Foreskin fibroblast (primary cell): ENCODE measurements at places on chromosomes 5 and 9.

GRCh38 chr5:116553366-116553765, 21.3 kb downstream of the SEMA6A start:
- no peak for DNase-seq

DNA sequence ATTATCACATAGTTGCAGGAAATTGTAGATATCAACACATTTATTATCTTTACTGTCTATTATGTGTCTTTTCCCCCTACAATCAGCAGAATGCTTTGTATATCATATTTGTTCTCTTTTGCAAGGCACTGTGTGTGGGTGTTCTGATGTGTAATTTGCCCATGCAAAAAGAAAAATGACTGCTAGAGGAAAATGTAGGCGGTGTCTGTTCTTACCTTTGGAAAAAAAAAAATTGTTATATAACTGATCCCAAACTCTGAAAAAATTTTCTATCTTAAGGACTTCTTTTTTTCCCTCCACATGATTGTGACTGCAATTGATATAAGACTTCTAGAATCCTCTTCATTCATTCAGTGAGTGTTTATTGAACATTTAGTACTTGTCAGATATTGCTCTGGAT, 24.5 kb downstream of the MRPS30 start:
- no peak for DNase-seq

DNA sequence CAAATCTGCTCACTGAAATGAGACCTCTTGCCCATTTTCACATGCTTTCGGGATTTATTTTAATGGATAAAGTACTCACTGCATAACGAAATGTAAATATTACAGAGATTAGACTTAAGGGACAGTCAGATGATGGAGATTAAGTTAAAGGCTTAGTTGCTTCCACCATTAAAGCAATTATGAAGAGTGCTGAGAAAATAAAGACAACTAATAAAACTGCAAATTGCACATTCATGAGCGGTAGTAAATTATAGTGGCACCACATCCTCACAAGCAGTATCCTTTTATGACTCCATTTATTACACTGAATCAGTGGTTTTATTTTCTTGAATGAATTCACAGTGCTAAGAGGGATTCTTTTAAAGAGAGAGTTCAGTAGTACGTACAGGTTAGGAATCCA, 76.2 kb upstream of the TMED7 start:
- DNase-seq, result no peak

GRCh38 chr5:149658299-149658698, 71.8 kb upstream of the PPARGC1B start:
- no peak for DNase-seq

GRCh38 chr9:38059233-38059936, 9.6 kb downstream of the SHB start:
- no peak for DNase-seq

- DNase-seq, result no peak
Measured at GRCh38 chr9:131097948-131098278, 1.6 kb downstream of the AIF1L start.

DNA sequence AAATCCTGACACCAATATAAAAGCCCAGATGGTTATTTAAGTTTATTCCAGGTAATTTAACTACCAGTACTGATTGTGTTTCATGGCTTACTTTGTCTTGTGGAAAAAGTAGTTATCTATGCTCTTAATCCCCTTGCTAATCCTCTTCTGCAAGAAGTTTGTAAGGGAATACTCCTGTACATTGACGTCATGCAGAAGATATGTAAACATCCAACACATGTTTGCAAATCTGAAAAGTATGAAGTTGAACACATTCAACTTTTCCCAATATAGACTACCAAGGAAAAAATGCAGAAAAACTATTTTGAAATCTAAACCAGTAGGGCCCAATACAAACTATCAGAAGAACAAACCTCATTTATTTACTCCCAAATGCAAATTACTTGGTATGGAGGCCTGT, 56.3 kb upstream of the ELL2 start:
- DNase-seq, result peak; percentile 77

DNA sequence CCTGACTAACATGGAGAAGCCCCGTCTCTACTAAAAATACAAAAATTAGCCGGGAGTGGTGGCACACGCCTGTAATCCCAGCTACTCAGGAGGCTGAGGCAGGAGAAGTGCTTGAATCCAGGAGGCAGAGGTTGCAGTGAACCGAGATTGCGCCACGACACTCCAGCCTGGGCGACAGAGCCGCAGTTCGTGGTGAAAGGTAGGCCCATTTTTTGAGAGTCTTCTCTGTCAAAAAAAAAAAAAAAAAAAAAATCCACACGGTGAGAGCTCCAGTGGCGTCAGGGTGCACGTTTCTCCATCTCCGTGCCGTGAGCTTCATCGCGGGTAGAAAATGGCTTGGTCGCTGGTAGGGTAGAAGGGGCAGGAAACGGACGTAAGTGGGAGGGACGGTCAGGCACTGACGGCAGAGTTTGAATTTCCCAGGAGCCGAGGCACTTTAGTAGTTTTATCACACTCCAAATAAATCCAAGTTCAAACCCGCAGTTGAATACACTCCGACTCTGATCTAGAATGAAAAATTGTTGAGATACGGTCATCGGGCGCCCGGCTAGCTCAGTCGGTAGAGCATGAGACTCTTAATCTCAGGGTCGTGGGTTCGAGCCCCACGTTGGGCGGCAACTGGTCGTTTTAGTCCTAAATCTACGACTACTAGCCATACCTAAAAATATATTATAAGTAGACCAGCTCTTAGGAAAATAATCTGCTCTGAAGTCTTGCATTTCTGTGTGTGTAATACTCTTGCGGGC, 2.4 kb upstream of the TRIM7 start:
- DNase-seq, result peak; percentile 84

DNA sequence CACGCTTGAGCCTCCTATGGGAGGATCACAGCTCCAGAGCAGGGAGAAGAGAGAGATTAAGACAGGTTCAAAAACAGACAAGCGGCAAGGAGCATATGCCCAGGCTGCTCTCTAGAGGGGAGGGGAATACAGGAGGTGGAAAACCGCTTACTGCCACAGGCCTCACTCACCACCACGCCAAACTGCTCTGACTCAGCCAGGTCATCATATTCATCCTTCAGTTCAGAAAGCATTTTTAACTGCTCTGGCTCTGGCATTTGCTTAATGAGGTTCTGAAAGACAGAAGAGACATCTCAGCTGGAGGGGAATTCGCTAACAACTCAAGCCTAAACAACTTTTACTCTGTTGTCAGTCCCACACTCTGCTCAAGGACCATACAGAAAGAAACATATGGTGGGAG, 40.1 kb downstream of the PCDHGC5 start:
- peak; percentile 75 for DNase-seq
